ENCODE measurements at places on chromosomes 4 and X.

- no peak for DNase-seq
Observed at GRCh38 chr4:122679946-122680345, 52.6 kb upstream of the BBS12 start.

DNA sequence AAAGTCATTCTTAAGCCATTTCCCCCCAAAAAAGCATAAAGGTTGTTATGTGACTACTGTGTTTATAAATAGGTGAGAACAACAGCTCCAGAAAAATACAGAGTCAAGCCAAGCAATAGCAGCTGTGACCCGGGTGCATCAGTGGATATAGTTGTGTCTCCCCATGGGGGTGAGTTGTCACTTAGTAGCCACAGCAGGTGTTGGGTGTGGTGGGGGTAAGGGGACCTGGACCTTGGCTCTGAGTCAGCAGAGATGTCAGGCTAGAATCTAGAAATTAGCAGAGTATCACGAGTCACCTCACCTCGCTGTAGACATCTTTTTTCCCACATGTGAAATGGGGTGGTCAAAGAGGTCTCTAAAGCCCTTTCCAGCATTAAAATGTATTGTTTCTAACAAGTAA lies 42.4 kb downstream of the MOSPD2 start:
- no peak for DNase-seq

- DNase-seq, result no peak
Observed at GRCh38 chrX:11172415-11172814, 61.3 kb downstream of the HCCS start.

DNA sequence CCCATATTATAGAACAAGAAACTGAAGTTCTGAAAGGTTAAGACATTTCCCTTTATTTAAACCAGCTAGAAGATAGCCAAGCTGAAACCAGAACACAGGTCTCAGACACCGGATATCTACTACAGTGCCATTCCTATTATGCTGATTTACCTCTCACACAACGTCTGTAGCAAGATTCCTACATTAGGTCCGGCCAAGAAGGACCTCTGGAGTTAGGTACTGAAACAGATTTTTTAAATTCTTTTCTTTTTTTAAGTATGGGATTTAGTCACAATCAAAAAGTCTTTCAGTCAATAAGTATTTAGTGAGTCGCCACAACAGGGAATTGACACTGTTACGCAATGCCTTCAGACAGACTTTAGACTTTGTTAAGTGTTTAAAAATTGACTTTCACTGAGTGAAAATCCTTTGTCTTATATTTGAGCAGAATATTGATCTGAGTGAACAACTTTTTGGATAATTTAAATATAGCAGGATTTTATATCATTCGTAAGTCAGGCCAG lies 26.5 kb upstream of the SPANXN4 start:
- no peak for DNase-seq

DNA sequence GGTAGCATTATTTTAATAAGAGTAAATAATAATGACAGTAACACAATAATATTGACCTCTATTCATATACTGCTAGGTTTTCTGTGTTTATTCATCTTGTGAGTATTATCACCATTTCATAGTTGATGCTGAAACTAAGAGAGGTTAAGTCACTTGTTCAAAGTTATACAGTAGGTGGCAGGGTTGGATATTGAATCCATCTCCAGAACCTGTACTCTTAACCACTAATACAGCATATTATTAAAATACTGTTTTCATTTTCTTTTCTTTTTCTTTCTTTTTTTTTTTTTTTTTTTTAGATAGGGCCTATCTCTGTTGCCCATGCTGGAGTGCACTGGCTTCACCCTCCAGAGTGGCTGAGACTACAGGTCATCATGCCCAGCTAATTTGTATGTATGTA lies 7.1 kb upstream of the ELF2 start:
- DNase-seq, result no peak

DNA sequence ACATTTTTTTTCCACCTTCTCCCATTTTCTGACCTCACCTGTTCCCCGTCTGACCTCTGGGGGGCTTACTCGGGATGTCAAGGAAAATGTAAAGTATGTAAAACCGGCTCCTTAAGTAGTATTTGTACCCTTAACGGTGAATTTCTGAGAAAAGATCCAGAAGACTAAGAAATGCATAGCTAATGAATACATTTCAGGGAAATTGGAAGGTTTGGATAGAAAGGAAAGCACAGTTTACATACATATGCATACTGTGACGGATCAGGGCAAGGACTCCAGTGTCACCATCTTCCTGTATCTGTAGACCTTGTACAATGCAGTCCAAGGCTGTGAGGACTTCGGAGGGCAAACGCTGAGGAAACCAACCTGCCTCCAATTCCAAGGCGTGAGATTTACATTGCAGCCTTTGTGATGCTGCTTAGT lies 2185.9 kb upstream of the TENM3 start:
- DNase-seq, result no peak

GRCh38 chrX:65971151-65971550 lies 68.7 kb downstream of the VSIG4 start:
- DNase-seq, result no peak

GRCh38 chr4:87919941-87920340 lies 55.6 kb upstream of the SPP1 start:
- no peak for DNase-seq

GRCh38 chrX:118231464-118231863 lies 114.4 kb upstream of the WDR44 start:
- no peak for DNase-seq

DNA sequence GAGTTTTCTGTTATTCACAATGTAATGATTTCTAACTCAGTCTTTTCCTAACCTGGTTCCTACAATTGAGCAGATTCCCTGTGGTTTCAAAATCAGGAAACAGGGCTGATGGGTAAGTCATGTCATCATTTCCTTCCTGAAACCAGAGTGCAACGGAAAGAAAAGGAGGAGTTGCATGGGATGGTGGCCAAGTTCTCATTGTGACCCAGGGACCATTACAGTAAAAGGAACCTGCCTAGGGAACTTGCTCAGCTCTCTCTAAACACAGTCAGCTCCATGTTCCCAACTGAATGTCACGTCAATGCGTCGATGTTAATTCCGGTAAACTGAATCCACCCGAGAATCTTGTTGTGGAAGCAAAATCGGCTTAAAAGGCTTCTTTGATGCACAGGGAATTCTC lies 51.2 kb downstream of the LGI2 start:
- DNase-seq, result no peak

- DNase-seq, result no peak
Observed at GRCh38 chrX:4708970-4709760, 995.7 kb upstream of the PRKX start.

- DNase-seq, result no peak
Observed at GRCh38 chr4:43251841-43252240, 359.3 kb downstream of the GRXCR1 start.

GRCh38 chr4:10380735-10381134 lies 76.5 kb downstream of the ZNF518B start:
- no peak for DNase-seq

GRCh38 chrX:130772776-130773143 lies 130.2 kb downstream of the ENOX2 start:
- no peak for DNase-seq

GRCh38 chrX:96376266-96376665 lies 308.4 kb upstream of the DIAPH2 start:
- DNase-seq, result no peak

DNA sequence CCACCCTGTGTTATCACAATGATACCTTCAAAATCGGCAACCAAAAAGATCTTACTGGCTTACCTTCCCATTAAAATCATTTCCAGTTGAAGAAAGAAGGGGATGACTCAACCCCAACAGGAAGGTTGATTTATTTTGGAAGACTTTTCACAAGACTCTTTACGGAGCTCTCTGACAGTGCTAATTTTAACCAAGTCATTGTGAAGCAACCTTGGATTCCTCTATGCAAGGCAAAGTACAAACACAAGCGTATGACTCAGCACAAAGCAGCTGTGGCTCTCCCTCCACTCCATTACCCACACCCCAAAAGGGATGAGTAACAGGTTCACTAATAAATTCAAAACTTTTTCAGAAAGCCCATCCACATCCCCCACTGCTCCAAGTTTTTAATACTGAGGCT lies 213.8 kb upstream of the FGF13 start:
- DNase-seq, result no peak

- no peak for DNase-seq
Observed at GRCh38 chr4:185219551-185220344, 10.3 kb downstream of the SNX25 start.

DNA sequence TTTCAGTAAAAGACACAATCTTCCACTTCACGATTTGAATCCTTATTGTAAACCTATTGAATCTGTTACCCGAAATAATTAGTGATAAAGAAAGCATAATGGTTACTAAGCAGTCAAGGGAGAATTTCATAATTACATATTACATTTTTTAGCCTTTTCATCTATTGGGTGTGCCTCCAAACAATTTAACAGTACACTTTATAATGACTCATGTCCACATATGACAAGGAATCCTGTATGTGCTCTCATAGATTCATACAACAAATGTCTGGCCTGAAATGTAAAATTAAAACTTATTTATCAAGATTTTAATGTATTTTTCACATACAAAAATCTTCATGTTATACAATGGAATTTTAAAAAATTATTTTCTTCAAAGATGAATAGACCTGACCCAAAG lies 39.4 kb downstream of the PPP3CA start:
- no peak for DNase-seq

DNA sequence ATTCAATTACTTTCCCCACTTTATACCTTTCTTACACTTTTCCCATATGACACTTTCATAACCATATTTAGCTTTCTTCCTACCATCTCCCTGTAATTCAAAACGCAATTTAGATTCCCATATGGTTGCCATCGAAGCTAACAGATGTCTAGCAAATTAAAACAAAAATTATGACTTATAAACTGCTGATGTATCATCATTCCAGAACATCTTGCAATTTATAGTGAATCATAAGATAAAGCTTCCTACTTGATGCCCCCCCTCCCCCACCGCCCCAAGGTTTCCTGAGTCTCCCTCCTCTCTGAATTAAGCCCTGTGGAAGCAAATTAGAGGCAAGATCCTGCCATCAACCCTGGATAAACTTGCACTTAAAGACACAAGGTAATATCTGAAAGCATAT lies 5.4 kb downstream of the TSPAN5 start:
- DNase-seq, result no peak

- DNase-seq, result no peak
Observed at GRCh38 chrX:23993012-23993633, 33.9 kb downstream of the KLHL15 start.

DNA sequence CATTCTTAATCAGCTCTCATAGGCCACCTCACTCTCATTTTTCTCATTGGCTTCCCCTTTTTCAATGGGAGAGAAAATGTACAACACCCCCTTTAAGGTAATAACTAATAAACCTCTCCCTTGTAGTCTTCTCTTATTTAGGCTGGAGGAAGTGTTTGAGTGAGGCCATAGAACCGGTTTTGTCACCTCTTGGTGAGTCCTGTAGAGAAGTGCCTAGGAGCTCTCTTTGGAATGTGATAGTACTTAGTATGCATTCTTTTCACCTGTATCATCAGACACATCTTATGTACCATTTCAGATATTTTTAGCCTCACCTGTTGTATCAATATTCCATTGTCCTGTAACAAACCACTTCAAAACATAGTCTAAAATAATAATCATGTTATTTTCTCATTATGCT lies 3.5 kb upstream of the TAB3 start:
- no peak for DNase-seq

GRCh38 chr4:154457471-154457870 lies 34.1 kb downstream of the DCHS2 start:
- no peak for DNase-seq

GRCh38 chrX:10769696-10770619 lies 149.6 kb upstream of the MID1 start:
- no peak for DNase-seq

DNA sequence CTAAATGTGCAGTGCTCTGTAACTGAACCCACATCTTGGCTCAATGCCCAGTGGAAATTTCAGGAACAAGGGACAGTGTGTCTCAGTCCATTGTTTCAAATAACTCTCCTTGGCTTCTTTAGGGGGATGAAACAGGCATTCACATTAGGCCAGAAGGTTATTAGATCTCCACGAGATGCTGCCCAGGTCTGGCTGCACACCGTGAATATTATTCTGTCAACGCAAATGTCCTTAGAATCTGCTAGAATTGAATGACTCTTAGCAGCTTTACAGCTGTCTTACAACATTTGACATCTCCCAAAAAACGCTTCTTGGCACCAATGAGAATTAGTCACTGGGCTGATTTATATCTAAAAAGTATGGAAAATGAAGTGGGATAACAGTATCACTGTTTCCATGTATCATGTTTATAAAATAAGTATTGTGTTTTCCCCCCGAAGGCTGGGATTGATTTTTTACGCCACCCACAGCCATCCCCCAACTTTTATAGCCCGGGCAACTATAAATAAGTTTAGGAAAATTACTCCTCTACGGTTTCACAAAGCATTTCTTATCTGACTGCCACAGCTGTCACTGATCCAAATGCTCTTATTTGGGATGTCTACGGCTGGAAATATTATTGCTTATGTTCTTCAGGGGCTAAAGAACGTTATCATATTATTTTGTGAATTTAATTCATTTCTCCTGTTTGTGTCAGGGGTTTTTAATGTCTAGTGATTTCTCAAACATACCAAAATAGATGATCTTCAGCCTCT lies 559.7 kb upstream of the FAT1 start:
- no peak for DNase-seq

GRCh38 chrX:126394681-126395080 lies 157.9 kb downstream of the DCAF12L1 start:
- DNase-seq, result no peak

- no peak for DNase-seq
Observed at GRCh38 chrX:29461039-29461438, 754.3 kb upstream of the MAGEB2 start.

DNA sequence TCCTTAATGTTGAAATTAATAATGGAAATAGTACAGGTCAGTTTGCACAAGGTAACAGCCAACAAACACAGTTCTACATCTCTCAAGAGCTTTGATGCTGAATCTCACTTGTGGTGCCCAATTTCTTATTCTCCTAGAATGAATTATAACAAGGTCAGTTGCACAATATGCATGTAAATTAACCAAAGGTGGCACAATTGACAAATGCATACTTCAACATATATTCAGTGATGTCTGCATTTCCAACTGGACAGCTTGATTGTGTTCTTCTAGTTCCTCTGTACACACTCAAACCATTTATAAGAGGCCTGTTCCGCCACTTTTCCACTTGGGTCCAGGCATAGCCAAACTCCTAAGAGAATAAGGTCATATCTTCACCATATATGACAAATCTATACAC lies 210.3 kb upstream of the EPHA5 start:
- DNase-seq, result no peak

GRCh38 chrX:40097504-40098263 lies at the start of gene BCOR:
Gene BCOR, minus strand, starts transcription at chrX:40097958. Its CDS starts 20,029 bp downstream, at chrX:40077929.
- peak; percentile 75 for DNase-seq

GRCh38 chr4:6019316-6020263 lies 1.4 kb upstream of the C4orf50 start:
- no peak for DNase-seq

DNA sequence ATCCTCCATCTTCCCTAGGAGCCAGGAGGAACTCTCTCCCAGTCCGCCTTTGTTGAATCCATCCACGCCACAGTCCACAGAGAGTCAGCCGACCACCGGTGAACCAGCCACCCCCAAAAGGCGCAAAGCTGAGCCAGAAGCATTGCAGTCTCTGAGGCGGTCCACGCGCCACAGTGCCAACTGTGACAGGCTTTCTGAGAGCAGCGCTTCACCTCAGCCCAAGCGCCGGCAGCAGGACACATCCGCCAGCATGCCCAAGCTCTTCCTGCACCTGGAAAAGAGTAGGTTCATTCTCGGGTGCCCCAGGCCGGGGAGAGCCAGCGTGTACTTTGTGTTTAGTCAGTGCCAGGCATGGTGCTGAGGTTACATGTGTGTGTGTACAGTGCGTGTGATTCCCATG lies 7.4 kb downstream of the MSL3 start:
- DNase-seq, result no peak
